K562 (cell line): ENCODE measurements at places on chromosomes 4 and X.

GRCh38 chr4:22456291-22456690, 59.6 kb downstream of the ADGRA3 start:
- DNase-seq = no peak

DNA sequence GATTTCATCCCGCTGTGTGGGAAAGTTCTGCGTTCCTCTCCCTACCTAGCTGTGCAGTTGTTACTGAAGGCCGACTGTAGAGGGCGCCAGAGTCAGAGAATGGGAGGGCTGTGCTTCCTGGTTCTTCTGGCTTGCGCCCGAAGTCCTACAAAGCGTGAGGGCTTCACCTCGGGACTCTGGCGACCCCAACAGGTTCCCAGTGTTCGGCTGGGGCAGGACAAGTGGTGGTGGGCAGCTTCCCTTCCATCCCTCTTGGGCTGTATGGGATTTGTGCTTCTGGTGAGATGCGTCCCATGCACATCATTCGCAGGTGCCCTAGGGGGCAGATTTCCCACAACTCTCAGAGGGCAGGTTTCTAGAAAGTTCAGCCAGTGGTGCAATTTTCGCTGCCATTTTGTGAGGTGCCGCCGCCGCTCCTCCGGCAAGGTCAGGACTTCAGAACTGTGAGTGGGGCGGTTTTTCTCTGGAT, 27.3 kb downstream of the CT45A1 start:
- DNase-seq = peak; percentile 83

DNA sequence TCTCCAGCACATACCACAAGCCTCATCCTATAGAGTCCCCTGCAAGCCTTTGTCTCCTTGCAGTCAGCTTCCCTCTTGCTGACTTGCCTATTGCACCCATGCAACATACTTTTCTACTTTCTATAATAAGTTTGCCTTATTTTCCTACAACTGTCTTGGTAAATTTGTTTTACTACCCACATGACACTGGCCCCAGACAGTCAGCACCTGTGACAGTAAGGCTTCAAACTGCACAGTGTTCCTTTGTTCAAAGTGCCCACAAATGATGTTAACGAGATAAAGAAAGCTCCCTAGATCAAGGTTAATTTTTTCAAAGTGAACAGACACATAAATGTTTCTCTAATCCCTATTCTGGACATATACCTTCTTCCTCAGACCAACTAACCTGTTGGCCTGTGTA, 529.1 kb upstream of the PCDH10 start:
- no peak for DNase-seq

DNA sequence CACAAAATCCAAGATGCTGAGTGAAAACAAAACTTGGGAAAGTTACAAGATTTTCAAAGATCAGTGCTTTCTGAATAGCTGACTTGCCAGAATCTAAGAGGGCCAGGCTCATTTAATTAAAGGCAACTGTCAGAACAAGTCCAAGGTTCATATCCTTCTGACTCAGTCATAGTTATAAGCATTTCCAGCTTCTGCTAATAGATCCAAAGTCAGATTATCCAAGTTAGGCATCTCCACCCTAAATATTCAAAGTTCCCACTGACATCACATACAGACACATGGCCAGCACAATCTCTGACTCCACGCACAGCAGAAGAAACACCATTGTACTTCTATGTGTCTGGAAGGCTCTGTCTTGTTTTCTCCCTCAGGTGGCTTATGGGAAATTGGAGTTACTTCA, 41.8 kb downstream of the GASK1B start:
- no peak for DNase-seq

DNA sequence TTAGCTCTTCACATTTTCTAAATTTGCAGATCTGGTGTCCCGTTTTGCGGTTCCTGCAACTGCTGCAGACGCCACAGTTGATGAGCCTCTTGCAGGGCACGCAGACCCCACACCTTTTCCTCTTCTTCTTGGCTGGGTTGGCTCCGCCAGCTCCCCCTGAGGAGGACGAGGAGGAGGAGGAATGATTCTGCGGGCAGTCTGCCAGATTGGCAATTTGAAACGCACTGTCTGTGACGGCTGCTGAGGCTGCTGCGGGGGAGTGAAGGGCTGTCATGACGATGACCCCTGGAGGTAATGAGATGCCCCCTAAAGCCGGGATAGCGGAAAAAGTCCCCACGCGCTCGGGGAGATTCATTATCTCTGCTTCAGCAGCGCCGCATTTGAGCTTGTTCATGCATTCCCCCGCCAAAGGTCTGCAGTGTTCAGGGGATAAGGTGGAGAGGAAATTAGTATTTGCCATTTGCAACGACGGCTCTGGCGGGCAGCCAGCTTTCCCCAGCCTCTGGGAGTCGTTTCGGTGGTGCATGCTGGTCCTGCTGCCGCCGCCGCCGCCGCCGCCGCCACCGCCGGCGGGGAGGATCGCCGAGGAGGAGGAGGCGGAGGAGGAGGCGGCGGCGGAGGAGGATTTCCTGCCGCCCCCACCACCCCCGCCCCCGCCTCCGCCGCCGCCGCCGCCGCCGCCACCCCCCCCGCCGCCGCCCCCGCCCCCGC, 3.8 kb downstream of the CXXC4 start:
- DNase-seq = peak; percentile 80

GRCh38 chrX:152861826-152862225, 31.0 kb downstream of the NSDHL start:
- no peak for DNase-seq

GRCh38 chr4:94871644-94872305, 114.0 kb downstream of the BMPR1B start:
- no peak for DNase-seq

DNA sequence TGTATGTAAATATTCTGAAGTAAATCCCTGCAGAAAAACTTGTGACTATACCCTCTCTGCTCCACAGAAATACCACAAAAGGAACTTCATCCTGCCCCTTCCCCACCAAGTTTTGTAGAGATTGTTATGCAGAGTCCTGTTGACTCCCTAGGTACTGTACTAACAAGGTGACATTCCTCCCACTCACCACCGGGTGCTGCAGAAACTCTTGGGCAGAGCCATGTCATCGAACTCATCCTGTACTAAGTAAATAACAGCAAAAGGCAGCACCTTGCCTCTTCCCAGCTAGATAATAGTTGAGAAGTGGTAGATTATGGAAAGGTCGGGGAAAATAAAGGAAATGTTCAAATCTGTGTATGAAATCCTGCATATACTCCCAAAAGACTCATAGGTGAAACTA, 233.3 kb downstream of the STPG2 start:
- DNase-seq = no peak

GRCh38 chr4:138595171-138595570, 353.0 kb upstream of the SLC7A11 start:
- DNase-seq = no peak

GRCh38 chr4:77263247-77263646, 106.2 kb downstream of the CCNG2 start:
- no peak for DNase-seq

DNA sequence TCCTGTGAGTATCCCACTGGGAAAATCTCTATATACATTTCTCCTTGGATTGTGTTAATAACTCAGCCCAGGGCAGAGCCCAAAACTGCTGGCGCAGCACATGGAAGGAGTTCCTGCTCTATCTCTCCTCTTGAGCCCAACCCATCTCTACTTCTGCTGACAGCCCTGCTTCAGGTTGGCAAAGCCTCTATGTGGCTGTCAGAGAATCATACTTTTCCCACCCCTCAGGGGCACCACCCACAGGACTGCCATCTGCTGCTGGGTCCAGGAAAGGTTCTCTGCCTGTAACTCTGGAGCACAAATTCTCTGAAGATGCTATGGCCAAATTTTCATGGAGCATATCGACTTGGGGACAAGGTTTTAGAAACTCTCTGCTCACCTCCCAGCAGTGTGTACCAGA, 278.5 kb upstream of the EMCN start:
- no peak for DNase-seq

- no peak for DNase-seq
Measured at GRCh38 chr4:26015133-26015651, 101.2 kb downstream of the SMIM20 start.

- no peak for DNase-seq
Measured at GRCh38 chr4:26032630-26033317, 118.8 kb downstream of the SMIM20 start.

DNA sequence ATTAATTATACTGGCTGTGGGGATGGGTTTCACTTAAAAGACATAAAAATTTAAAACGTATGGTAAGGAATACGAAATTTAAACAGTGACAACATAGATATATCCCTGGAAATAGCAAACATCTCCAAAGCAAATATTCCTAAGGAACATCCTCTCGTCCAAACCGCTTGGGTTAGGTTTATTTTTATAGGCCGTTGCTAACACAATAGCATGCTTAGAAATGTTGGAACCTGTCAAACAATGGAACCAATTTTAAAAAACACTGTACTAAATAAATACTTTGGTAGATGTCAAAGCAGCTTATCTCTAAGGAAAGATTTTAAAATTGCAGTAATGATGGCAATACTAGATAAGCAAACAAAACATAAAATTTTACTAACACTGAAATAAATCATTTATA, 45.4 kb downstream of the SEC24D start:
- DNase-seq = no peak

GRCh38 chr4:8322794-8323704, 53.5 kb downstream of the HTRA3 start:
- no peak for DNase-seq

DNA sequence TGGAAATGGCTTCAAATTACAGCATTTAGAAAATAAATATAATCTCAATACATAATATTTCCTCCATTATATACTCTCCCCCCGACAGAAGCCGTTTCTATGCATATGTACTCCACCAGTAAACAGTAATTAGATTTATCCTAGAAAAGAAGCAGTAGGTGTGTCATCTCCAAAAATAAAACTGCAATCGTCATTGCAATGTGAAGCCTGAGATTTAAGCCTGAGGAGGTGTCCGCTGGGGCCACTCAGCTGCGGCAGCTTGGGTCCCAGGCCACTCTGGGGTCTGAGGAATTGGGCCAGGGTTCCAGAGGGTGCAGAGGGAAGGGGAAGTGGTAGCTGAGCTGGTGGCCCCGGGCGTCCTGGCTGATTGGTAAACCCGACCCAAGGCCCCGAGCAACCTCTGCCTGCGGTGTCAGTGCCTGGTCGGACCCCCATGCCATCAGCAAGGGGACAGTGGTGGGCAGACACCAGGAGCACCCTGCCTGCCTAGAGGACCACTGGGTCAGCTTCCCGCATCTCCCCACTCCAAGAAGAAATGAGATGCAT, 7.8 kb upstream of the MXD4 start:
- no peak for DNase-seq

DNA sequence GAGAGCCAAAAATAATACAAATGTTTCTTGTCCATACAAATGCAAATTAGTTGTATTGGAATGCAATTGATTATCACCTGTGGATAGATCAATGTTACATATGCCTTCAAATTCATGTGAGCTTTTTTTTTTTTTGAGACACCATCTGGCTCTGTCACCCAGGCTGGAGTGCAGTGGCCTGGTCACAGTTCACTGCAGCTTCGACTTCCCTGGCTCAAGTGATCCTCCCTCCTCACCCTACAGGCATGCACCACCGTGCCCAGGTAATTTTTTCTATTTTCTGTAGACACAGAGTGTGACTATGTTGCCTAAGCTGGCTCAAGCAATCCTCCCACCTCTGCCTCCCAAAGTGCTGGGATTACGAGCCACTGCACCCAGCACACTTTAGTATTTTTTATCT, 38.6 kb upstream of the TMEM184C start:
- no peak for DNase-seq

DNA sequence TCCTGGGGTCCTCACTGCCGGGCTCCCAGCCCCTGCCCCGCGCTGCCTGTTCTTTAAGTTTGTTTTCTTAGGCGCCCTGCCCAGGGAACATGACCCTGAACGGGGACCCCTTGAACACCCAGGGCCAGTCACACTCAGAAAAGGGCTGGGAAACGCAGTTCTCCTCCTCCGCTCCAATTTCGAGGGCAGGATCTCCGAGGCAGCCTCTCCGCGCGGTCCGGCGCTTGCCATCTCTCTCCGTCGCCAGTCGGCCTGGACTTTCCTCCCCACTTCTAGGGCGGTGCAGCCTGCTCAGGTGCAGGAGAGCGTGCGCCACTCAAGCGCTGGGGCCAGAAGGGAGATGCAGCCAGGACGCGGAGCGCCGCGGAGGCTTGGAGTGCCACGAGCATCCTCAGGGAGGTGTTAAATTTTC, 9.9 kb downstream of the PRDM8 start:
- DNase-seq = no peak

DNA sequence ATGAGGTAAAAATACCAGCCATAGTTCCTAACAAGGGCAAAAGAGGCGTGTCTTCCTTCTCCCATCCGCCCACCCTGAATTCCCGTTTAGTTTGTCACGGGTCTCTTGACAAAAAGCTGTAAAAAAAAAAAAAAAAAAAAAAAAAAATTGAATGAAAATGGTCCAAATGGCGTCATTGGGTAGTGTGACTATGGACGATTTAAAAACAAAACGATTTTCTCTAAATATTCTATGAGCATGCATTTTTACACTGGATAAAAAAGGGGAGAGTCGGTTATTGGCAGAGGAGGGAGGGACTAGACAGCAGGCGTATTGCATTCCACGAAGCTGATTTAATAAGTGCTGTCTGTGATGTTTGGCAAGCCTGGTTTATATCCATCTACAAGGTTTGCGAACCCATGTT, at the start of gene FAM133A:
Gene FAM133A, plus strand, starts transcription at position 338 of the 403 bp plus-strand sequence. CDS start 35,214 bp downstream, outside the sequence.
- DNase-seq = no peak

DNA sequence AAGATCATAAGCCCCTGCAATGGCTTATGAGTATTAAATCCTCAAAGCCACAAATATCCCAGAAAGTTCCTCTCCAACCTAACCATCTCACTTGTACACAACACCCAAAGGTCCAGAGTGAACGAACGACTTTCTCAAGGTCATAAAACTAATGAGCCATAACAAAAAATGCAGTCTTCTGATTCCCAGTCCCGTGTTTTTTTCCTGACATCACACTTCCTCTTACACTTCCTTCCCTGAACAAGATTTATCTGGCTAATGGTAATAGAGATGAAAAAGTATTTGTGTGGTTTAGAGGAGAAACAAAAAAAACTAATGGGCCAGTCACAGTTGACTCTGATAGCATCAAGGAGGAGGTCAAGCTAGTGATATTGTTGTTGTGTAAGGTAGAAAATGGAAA, 99.5 kb upstream of the KLHL13 start:
- DNase-seq = no peak

DNA sequence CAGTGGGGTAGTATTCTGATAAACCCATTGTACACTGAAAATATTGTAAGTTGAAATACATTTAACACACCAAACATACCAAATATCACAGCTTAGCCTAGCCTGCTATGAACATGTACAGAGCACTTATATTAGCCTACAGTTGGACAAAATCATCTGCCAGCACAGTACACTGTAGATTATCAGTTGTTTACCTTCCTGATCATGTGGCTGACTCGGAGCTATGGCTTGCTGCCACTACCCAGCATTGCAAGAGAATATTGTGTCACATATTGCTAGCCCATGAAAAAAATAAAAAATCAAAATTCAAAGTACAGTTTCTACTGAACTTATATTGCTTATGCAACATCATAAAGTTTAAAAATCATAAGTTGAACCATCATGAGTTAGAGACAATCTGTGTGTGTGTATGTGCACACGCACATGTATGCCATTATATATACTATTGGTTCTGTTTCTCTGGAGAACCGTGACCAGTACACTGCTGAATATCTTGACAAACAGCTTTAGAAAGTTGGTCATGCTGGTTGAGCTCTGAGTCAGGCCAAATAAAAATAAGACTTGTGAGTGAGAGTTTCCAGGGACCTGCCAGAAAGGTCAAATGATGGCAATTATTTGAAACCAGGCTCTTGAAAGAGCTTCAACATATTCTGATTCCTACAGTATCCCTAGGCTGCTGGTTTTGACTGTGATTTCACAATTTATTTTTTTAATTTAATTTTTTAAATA, 238.5 kb downstream of the PRR32 start:
- no peak for DNase-seq
